ENCODE measurements at places on chromosomes 11 and 22.
A peak's percentile ranks its signal among the peaks of the same experiment; 100 is the strongest.

GRCh38 chr11:13917264-13917663, 45.3 kb upstream of the SPON1 start:
- DNase-seq: no peak

GRCh38 chr11:12280838-12281565, 96.4 kb upstream of the PARVA start:
- no peak for DNase-seq

- DNase-seq: peak; percentile 81
These were observed 24.4 kb downstream of the P2RY2 start for GRCh38 chr11:73242251-73243092.

DNA sequence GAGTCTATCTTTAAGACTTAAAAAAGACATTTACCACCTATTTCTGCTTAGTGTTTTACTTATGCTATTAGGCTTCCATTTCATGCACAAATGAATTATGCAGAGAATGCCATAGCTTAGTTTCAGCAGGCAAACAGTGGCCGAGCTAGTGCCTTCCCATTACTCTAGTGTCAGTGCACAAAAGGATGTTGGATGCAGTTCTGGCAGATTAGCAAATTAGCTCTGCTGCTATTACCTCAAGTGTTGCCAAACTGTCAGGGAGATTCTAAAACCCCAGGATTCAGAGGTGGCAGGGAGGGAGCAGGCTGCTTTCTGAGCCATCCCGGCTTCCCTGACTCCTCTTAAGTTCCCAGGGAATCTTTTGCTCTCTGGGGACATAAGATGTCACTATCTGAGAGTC, 209.4 kb upstream of the NCAM1 start:
- DNase-seq: no peak

- DNase-seq: no peak
These were observed 147.5 kb downstream of the LDLRAD3 start for GRCh38 chr11:36091256-36091811.

DNA sequence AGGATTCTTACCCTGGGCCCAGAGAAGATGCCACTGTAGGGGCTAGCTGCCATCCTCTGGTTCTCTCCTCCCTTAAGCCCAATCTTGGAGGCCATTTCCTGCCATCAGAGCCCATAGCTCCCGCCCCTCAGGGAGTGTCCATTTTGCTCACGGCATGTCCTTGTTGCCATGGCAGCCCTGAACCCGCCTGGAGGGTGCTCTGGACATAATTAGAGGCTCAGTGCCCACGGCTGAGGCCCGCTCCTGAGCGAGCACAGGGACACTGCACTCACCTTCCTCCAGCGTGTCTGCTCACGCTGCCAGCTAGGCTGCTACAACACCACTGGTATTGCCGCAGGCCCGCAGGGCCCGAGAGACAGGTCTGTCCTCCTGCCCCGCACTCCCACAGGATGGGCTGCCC, 11.1 kb upstream of the SUSD2 start:
- no peak for DNase-seq
